SW 1271 (cell line): ENCODE measurements at places on chromosomes 11 and 22.

DNA sequence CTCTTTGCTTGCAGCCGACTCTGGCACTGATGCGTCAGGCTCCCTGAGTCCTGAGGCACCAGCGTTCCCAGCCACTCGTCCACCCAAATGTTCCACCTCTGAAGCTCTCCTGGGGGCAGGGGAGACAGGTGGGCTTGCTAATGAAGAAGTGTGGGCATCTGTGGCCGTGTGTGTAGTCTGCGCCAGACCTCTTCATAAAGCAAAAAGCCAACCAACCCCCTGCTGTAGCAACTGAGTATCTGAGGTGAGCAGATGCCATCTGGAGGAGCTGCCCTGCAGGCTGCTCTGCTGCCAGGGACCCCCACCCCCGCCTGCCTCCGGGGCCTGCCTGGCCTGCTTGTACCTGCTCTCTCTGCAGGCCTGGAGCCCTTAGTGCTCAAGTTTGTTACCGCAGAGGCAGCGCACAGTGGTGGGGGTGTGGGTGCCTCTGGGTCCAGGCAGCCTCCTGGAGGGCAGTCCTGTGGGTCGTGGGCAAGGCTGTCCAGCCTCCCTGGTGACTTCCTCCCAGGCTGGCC is 272.5 kb downstream of the TBC1D22A start:
- no peak for DNase-seq

- no peak for DNase-seq
These were observed at the start of gene CLCF1 for GRCh38 chr11:67372993-67373647. Gene CLCF1, minus strand, starts transcription at chr11:67373598. Its CDS starts 59 bp downstream, at chr11:67373539.

GRCh38 chr11:72955466-72955865 is 141.3 kb downstream of the ATG16L2 start:
- DNase-seq, result no peak

GRCh38 chr11:3995307-3995706 is 99.3 kb upstream of the RRM1 start:
- DNase-seq, result no peak

DNA sequence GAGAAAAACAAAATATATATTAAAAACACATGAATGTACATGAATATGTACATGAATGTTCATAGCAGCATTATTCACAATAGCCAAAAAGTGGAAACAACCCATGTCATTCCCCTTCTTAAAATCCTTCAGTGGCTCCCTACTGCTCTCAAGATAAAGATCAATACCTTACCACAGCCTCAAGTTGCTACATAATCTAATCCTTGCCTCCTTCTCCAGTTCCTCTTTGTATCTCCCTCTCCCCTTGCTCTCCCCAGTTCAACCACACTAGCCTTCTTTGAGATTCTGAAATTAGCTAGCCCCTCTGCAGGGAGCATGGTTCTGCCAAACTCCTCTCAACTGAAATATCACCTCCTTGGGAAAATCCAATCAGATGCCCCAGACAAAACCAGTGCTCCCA is 28.1 kb downstream of the MTMR2 start:
- DNase-seq, result no peak

DNA sequence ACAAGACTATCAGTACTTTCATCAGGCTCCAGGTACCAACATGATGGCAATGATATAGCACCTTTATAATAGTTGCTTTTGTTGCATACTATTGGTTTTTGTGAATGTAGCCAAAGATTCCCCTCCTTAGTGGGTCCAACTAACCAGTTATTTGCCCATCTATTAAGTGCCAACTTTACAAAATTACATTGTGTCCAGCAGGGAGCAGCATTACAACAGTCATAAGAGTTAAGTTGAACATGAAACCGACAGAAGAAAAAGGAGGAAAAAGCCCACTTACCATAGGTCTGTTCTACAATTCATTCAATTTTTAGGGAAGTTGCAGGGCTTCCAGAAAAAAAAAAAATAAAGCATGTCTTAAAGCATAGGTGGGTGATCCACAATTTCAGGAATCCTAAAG is 21.6 kb downstream of the IMMP1L start:
- DNase-seq, result no peak

GRCh38 chr11:122071709-122072202 is 44.3 kb downstream of the BLID start:
- no peak for DNase-seq

DNA sequence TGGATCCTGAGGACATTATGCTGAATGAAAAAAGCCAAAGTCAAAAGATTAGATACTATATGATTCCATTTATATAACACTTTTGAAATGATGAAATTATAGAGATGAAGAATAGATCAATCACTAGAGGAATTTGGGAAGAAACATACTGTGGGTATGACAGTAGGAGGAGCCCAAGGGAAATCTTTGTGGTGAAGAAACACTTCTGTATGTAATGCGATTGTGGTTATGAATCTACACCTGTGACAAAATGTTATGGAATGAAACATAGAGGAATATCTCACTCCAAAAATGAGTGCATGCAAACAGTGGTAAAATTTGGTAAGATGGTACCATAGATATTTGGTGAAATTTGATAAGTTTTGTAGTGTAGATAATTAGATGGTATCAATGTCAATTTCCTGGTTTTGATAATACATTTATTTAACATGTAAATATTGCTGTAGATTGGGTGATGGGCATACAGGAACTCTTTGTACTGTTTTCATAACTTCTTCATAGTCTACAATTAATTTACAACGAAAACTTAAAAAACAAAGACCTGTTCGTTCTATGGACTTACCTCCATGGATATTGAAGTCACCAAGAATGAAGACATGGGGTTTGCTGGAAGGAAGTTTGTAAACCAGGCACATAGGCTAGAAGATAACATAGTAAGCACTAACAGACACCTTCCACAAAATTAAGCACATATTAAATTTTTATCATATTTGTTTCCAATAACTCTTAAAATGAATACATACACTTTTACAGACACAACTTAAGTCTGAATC is 11.5 kb downstream of the MRGPRX1 start:
- DNase-seq, result no peak

GRCh38 chr11:13101644-13102512 is 92.8 kb downstream of the RASSF10 start:
- no peak for DNase-seq

GRCh38 chr11:63853476-63853875 is 14.6 kb downstream of the MARK2 start:
- DNase-seq, result no peak

DNA sequence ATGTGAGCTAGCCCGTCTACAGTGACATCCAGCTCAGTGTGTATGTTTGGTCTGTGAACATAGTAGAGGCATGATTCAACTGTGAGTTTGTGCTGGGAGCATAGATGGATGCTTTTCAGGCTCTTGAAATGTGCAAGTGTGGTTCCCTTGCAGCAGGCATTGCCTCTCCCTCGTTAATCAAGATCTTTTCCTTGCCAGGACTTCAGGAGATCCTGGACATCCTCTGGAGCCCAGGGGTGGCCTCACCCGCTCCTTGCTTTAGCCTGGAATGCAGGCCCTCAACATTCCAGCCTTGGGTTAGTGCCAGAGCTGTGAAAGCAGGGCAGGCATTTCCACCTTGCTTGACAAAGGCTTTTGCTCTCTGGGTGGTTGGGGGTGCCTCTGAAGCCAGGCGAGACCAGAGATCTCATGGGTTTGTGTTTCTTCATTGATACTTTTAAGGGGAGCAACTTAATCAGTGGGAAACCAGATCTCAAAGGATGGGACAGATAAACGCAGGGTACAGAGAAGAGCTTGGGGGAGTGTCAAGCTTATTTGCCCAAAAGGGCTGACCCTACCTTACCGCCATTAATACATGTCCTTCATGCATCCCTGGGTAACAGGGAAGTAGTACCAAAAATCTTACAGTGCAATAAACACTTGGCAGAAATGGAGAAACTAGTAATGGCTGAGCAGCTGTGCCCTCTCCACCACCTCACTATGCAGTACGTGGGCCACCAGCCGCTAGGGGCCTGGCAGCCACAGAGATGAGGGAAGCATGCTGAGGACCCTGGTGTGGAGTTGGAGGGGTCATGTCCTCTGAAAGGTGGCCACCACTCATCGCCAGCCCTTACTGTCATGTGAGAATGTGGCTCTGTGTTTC is 72.1 kb downstream of the PTPRJ start:
- no peak for DNase-seq

DNA sequence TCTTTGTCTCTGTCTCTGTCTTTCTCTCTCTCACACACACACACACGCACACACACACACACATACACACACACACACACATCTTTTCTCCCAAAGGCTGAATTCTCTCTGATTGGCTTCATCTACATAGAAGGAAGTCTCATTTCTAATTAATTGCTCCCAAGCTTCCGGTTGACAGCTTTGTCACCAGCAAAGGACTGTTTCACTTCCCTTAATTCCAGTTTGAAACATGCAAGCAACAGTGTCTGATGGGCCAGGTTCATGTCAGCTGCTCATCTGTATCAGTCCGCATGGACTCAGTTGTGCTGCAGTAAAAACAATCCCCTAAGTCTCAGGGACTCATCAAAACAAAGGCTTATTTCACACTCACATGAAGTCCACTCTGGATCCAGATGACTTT is 16.2 kb upstream of the PVALB start:
- DNase-seq, result no peak

DNA sequence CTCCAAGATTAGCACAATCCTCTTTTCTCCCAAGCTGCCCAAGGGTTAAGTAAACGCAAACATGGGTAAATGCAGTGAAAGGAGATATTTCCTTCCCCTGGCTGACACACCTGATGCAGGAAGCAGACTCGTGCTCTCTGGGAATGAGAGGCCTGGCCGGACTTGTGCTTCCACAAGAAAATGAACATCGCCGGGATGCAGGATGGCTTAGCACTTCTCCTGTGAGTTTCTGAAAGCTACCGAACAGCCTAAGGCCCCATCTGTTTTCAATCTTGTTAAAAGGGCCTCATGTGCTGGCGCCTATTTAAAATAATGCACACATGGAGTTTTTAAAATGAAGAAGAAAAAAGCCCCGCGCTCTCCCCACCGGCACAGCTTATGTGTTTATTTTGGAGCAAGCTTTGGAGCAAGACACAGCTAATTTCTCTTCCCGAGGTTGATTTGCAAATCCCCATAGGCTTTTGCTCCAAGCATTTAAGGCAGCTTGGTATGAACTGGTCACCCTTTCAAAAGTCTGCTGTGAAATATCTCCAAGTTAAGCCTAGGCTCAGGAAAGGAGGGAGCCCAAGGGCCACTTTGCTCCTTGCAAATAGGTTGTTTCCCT is 100.9 kb downstream of the SYN3 start:
- DNase-seq, result no peak

- DNase-seq, result no peak
These were observed 426.0 kb upstream of the ISX start for GRCh38 chr22:34639911-34640310.

DNA sequence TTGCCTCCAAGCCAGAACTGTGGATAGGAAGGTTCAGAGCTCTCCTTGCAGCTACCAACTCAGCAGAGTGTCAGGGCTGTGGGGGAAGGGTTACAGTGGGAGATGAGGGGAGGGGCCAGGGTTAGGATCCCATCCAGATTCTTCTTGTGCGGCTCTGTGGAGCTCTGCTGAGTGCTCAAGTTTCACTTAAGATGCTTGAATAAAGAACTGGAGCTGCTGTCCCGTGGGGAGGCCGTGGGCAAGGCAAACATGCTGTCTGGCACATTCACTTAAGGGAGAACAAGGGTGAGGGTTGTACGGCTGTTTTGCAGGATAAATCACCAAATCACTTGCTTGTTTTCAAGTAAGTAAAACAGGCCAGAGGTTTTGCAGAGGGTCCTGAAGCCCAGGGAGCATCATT is 197.1 kb downstream of the FAM76B start:
- no peak for DNase-seq

- no peak for DNase-seq
These were observed 42.1 kb downstream of the PRCP start for GRCh38 chr11:82858133-82858532.

GRCh38 chr22:46062232-46062615 is 85.3 kb upstream of the WNT7B start:
- no peak for DNase-seq

DNA sequence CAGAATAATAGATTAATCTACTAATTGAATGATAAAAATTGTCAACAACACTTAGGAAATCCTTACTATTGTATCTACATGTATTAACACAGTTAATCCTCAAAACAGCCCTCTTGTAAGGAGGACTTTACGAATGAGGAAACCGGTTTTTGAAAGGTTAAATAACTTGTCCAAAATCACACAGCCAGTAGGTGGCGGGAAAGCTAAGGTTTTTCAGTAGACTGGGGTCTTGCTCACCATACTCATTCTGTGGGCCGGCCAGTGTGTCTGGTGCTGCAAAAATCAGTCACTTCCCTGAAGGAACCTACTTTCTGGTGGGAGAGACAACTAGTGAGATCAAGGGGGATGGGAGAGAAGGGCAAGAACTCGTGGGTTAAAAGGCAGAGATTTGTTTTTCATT is 3.8 kb downstream of the DCPS start:
- no peak for DNase-seq

- DNase-seq, result no peak
These were observed 81.2 kb downstream of the PACS1 start for GRCh38 chr11:66151273-66151672.

GRCh38 chr11:94653561-94653960 is 86.4 kb downstream of the PIWIL4 start:
- no peak for DNase-seq

GRCh38 chr11:130675371-130675821 is 227.0 kb downstream of the ADAMTS15 start:
- no peak for DNase-seq

GRCh38 chr11:125978181-125978716 is 32.4 kb downstream of the VSIG10L2 start:
- DNase-seq, result no peak

GRCh38 chr11:35714882-35715627 is 52.5 kb downstream of the TRIM44 start:
- DNase-seq, result no peak
